ENCODE measurements at places on chromosomes 4 and X.

DNA sequence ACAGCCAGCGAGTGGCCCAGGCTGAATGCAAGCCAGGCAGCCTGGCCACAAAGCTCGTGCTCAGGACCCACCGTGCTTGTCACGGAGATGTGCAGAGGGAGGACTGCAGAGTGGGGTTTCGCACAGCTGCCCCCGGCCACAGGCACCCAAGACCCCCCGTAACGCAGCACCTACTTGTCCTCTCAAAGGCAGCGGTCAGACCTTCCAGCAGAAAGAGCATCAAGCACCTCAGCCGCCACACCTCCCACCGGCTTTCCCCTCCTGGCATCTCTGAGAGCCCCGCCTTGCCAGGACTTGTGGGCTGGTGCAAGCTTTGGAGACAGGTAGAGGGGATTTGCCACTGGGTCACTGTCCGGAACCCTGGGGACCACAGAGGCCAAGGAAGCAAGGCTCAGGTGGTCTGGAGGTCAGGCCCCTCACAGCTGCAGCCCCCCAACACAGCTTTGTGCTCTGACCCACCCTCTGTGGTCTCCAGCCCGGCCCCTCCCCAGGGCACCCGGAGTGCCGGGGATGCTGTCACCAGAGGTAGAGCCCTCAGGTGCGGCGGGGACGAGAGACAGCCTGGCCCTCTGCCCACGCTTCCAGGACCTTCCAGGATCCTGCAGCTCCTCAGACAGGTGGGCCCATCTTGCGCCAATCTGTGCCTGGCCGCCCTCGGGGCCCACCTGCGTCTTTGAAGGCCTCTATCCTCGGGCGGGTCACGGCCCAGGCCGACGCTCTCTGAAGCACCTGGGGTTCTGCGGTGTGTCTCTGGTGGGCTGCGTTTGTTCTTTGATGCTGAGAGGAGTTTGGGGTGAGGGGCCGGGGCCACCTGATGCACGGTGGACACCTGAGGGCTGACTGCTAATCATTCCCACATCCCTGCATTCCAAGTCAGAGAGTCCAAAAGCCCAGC lies 34.4 kb upstream of the HMX1 start:
- no peak for DNase-seq

DNA sequence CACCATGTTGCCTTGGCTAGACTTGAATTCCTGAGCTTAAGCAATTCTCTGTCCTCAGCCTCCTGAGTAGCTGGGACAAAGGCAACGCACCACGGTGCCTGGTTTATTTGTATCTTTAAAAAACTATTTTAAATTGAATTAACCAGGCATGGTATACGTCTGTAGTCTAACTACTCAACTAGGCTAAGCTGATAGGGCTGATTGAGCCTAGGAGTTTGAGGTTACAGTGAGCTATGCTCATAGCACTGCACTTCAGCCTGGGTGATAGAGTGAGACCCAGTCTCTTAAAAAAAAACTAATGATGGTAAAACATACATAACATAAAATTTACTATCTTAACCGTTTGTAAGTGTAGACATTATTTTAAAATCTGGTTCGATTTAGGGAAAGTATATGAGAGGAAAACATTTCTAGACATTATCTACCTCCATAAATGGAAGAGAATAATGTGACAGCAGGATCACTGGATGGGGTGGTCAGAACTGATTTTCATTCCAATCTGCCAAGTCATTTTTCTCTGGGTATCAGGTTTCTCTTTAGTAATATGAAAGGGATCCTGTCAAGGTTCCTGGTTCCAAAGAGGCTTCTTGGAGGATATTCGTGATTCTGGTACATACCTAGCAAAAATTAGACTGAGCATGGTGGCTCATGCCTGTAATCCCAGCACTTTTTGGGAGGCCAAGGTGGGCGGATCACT lies 8.7 kb upstream of the ITGB1BP2 start:
- peak; percentile 53 for DNase-seq

GRCh38 chr4:7713757-7714156 lies 225.9 kb downstream of the AFAP1 start:
- DNase-seq = no peak

- no peak for DNase-seq
Observed at GRCh38 chr4:22416403-22416802, 99.5 kb downstream of the ADGRA3 start.

GRCh38 chr4:70225824-70226223 lies at the start of gene FDCSP:
Gene FDCSP, plus strand, starts transcription at chr4:70226124. Its CDS starts 5,071 bp downstream, at chr4:70231195.
- no peak for DNase-seq
